ENCODE measurements at places on chromosomes 4 and X.

- no peak for DNase-seq
Measured at GRCh38 chr4:41360921-41361793, 104.4 kb downstream of the UCHL1 start.

GRCh38 chr4:140742838-140743193, 13.4 kb downstream of the TBC1D9 start:
- DNase-seq: no peak

GRCh38 chrX:11757719-11758399, at the start of gene MSL3:
Gene MSL3 (plus strand): TSS chrX:11758237. CDS start chrX:11758264, 27 bp downstream.
- DNase-seq: no peak

DNA sequence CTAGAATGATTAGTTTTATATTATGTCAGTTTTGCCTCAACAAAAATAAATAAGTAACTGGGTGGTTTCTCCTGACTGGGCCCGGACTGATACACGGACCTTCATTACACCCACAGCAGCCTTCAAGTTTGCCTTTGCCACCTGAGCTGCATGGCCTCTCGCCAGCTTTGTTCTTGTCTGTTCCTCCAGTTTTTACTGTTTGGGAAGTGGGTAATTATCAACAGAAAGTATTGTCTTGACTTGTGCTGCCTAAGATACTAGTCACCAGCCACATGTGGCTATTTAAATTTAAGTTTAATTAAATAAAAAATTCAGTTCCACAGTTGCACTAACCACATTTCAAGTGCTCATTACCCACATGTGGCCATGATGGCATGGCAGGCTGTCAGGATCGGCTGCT, 74.7 kb upstream of the INTU start:
- DNase-seq: no peak
